Testis (tissue), 5 donors: ENCODE measurements at places on chromosomes 12 and 14.
A peak's percentile ranks its signal among the peaks of the same experiment; 100 is the strongest.

- DNase-seq: peak; percentile 77
Measured at GRCh38 chr12:103503546-103504480, 8.0 kb upstream of the C12orf42 start.

- DNase-seq: no peak
Measured at GRCh38 chr14:103688441-103688840, 26.8 kb downstream of the XRCC3 start.

GRCh38 chr14:32364941-32365340 lies 35.8 kb downstream of the AKAP6 start:
- DNase-seq: no peak

DNA sequence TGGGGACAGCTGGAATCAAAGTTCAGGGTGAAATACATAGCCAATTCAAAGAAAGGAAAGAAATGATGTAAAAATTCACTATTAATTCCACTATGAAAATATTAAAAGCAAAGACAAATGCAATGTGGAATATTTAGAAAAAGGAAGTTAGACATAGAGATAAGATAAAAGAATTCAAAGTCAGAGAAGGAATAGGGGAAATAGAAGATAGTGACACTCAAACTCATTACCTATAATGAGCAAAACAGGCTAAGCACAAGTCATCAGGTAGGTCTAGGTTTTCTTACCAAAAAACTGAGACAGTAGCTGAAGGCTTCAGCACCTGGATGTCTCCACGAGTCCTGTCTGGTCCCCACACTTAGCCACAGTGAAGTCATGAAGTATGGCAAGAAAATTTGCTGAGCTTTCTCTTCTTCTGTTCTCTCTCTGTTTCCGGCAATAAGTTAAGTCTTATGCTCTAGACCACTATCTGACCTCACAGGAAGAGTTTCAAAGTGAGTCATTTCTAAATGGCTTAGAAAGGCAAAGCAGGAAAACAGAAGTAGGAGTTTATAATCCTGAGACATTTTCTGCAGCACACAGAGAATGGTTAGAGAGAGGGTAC lies at the start of gene C3AR1:
Gene C3AR1, minus strand, starts transcription at position 369 of the 604 bp plus-strand sequence. CDS start 6,174 bp downstream, outside the sequence.
- DNase-seq: no peak

GRCh38 chr12:48997719-48998496 lies 1.3 kb downstream of the DDN start:
- DNase-seq: no peak

DNA sequence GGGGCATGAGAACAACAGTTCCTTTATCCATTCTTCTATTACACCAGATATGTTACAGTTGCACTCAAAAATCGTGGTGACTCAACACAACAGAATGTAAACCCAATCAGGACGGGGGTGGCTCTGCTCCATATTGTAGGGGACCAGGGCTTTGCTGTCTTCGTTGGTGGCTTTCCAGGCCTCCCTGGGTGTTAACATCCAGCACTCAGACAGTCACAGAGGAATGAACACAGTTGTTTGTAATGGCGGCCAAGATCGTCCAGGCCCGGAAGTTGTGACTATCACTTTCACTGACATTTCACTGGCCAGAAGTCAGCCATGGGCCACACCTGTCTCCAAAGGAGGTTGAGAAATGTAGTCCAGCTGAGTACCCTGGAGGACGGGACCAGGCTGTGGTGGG lies 204.1 kb downstream of the CACNA1C start:
- DNase-seq: no peak

DNA sequence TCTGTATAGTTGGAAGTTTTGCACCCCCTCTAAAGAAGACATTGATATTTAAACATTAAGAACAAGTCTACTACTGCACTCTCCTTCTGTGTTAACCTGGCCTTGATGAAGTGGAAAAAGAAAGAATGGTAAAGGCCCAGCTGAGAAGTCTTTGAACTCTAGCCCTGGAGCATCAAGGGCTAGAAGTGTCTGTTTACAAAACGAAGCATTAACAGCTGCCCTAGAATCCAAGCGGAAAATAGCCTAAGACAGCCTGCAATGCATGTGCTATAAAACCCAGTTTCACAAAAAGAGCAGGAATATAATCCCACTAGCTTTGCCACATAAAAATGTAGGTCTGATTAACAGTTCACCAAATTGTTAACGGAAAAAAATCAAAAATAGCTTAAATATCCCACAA lies 60.5 kb downstream of the NUMB start:
- no peak for DNase-seq
